ENCODE measurements at places on chromosomes 2 and 18. TPM values are rescaled to one million over a fixed set of nuclear protein-coding genes. Genes with fewer than 3 reads are reported as not detected.

The RAB6C gene
- total RNA-seq = 1.9 TPM

The ANKAR gene
- 36.1 TPM for total RNA-seq

The QPCT gene
- 3.7 TPM for total RNA-seq

The ANKRD62 gene
- not detected for total RNA-seq

The FRZB gene
- 10.8 TPM for total RNA-seq

The CACNB4 gene
- 1.4 TPM for total RNA-seq

The RNF152 gene
- 9.0 TPM for total RNA-seq

The IL36RN gene
- 1.7 TPM for total RNA-seq

The PLGLB1 gene
- 7.5 TPM for total RNA-seq

The DUSP2 gene
- 5.4 TPM for total RNA-seq
